ENCODE measurements at places on chromosomes 11 and 22.
A peak's percentile ranks its signal among the peaks of the same experiment; 100 is the strongest.

- no peak for ATAC-seq
Observed at GRCh38 chr11:129236850-129237249, 44.7 kb upstream of the ARHGAP32 start.

GRCh38 chr11:34104680-34105078 is 750 bp upstream of the NAT10 start:
- no peak for ATAC-seq

GRCh38 chr11:13160346-13160745 is 117.2 kb upstream of the BMAL1 start:
- no peak for ATAC-seq

DNA sequence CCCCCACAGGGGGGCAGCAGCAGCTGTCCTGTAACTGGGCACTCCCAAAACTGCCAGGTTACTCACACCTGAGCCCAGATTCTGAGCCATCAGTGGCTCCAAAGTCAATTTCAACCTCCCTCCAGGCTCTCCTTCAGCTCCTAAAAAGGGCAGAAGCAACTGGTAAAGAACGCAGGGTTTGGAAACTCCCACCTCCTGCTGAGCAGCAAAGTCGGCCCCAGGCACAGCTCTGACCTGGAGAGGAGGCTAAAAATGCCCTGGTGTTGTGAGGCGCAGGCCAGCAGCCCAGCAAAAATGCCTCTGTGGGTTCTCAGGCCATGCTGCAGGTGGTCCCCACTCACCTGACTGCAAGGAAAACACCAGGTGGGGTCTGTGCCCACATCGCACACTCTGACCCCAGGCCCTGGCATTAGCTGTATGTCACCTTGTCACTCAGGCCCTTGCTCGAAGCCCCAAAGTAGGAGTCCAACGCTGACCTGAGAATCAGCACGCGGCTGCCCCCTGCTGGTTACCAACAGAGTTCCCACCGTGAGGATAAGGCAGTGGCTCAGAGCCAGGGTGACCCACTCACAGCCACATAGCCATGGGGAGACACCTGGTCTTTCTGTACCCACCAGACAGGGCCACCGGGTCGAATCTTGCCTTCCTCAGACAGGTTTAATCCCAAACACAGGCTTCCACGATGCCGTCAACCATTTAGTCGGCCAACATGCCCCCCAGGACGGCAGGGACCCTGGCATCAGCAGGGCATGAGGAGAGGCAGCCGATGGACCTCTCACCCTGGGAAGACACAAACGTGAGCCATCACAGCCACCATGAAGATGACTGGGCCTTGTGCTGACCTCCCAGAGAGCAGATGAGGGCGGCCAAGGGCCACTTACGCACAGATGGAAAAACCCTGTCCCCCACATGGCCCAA is 11.1 kb downstream of the POLR3H start:
- peak; percentile 72 for ATAC-seq

- no peak for ATAC-seq
Observed at GRCh38 chr11:113256431-113257202, 57.8 kb upstream of the TTC12 start.
